ENCODE measurements at places on chromosomes 4 and X.

DNA sequence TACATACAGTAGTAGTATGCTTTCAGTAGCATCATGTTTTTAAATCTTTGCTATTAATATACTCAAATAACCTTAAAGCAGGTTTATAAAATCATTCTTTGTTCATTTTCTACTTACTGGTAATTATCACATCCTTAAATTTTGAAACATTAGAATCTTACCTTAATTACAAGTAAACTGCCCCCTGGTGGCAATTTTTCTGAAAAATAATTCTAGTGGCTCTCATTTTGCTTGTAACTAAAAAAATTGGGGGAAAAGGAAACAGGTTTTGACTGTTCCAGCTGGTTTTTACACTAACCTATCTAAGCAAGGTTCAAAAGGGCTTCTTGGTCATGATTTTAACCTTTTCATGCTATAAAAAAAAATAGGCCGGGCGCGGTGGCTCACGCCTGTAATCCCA lies 18.5 kb upstream of the DCAF4L1 start:
- peak; percentile 16 for DNase-seq

DNA sequence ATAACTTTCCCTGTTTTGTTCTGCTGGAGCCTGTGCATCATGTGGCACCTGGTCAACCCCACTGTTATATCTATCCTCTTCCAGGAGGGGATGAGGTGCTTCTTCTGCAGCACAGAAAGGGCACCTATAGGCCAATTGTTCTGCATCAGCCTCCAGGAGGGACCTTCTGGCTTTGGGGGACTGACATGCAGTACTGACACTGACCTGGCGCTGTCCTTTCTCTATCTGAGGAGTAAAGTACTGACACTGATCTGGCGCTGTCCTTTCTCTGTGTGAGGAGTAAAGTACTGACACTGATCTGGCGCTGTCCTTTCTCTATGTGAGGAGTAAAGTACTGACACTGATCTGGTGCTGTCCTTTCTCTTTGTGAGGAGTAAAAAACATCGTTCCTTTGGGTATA lies 498.4 kb downstream of the PACRGL start:
- DNase-seq, result no peak

DNA sequence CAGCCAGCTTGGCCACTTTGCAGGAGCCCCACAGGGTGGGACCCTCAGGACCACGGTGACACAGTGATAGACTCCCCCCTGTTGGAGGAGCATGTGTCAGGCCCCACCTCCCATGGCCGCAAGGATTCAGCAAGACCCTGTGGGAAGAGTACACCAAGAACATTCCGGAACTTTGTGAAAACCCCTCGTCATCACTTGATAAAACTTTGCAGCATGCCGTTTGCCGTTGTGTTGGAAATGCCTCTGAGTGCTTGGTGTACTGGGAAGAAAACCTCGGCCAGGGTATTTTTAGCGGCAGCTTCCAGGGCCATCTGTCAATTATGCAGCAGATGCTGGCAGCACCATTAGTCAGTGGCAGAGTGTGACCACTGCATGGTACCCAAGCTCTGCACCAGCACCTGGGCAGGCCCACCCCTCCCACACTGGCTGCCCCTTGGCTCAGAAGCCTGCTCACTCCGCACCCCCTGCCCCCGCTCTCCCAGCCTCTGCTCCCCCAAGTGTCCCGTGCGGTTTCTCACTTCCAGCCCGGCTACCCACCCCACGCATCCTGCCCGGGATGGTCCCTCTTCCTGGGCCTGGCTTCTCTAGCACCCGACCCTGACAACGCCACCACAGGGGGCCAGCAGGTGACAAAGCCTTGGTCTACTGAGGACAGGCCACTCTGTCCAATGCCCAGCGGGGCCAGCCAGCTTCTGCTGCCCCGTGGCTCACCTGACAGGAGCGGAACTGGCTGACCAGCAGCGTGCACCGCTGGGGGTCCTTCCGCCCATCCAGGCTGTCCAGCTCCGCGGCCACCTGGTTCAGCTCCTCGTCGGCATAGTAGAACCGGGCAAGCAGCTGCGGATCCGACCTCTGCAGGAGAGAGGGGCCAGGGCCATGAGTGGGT lies 65.0 kb downstream of the ZFYVE28 start:
- no peak for DNase-seq

- DNase-seq, result no peak
These were observed 13.6 kb downstream of the FGFRL1 start for GRCh38 chr4:1024882-1025545.

GRCh38 chr4:158521484-158522088 lies at the start of gene RXFP1:
Gene RXFP1 (plus strand): TSS chr4:158521882. CDS start chr4:158521977, 95 bp downstream.
- DNase-seq, result no peak

DNA sequence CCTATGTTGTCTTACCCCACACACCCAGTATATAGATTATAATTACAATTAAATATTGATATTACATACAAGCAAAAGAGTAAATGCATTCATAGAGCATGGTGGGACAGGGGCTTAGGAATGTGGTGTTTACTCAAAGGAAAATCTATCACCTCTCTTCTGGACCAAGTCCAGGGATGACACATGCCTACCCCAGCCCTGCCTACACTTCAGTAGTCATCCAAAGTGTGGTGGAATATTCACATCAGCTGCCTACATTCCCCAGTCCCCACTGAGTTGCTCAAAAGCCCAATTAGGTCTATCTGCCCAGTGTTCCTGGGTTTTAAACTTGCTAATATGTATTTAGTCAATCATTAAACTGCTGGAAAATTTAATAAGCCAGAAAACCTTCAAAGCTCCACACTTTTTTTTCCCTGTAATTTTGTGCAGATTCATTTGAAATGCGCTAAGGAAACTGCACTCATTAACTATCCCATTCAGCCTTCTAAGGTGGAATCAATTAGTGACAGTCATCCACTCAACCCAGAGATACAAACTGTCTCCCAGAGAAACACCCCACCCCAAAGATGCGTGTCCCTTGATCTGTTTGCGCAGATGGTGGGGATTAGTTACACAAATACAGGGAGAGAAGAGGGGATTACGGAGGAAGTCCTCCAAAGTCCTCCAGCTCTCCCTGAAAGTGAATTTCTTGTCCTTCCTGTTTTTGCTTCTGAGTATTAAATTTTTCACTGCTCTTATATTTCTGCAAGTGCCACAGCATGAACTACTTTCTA lies 91.7 kb upstream of the KDR start:
- no peak for DNase-seq

GRCh38 chrX:108127152-108127551 lies 35.6 kb downstream of the ATG4A start:
- DNase-seq, result no peak

DNA sequence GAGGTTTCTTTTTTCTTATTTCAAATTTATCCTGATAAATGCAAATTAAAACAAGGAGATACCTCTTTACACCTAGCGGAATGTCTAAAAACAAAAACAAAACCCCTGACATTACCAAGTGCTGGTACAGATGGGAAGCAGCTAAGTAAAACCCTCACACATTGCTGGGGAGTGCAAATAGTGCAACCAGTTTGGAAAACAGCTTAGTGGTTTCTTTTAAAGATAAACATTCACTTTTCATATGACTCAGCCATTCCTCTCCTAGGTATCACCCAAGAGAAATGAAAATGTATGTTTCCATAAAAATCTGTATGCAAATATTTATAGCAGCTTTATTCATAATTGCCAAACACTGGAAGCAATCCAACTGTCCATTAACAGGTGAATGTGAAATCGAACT lies 84.1 kb upstream of the HELT start:
- no peak for DNase-seq

- DNase-seq, result no peak
These were observed 255.3 kb downstream of the GALNTL6 start for GRCh38 chr4:172068506-172068905.

DNA sequence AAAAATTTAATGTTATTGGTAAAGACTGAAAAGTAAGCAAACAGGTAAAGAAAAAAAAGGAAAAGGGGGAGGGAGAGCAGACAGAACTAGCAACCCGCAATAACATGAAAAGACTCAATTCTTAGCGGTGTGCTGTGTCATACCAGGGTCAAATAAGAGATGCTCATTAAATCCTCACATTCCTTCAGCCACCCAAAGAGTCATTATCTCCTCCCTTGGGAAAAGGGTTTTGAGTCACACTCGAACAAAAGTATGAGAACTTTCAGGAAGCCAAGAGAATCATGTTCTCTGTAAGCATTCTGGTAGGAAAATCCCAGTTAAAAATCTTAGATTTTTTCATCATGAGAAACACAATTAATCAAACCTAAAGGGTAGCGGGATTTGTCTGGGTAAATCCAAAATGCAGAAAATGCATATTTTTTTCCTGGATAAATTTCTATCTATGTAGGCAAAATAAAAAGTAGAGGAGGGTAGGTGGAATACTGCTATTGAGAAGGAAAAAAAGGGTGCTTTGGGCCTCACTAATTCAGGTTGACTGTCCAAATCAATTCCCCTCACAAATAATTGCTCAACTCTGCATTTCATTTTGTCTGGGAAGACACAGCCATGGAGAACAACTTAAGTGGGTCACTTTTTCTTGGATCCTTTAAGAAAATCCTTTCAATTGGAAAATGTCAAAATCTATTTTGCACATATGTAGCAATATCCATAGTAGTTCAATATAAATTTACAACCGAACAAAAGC lies 23.2 kb downstream of the TNIP3 start:
- no peak for DNase-seq

GRCh38 chr4:111466811-111467604 lies 678.2 kb upstream of the FAM241A start:
- no peak for DNase-seq

- DNase-seq, result no peak
These were observed 25.8 kb downstream of the FGFRL1 start for GRCh38 chr4:1036976-1037810.

DNA sequence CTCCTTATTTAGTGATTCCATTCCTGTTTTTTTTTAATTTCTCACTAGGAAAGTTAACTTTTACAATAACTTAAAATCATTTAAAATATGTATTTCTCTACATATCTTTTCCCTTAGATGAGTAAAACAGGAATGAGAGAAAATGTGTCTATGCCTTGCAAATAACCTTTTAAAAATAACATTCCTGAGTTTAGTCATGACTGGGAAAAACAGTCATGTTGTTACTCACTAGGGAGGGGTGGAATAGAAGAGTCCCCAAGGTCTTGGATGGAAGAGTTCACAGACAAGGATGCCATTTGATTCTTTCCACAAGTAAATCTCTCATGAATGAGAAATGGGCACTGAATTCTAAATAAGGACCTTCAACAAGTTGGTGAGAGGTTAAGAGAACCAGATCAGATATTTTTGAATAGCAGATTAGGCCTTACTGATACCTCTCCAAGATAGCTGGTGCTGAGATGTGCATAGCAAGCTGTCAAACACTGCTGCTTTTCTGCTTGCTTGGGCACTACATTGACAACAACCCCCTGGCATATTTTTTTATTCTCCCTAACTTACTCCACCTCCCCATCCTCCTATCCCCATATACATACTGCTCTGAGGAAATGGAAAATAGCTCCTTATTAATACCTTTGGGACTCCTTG lies 25.1 kb downstream of the UGDH start:
- no peak for DNase-seq

- no peak for DNase-seq
These were observed 84.6 kb upstream of the PPP2R3B start for GRCh38 chrX:471281-471680.

DNA sequence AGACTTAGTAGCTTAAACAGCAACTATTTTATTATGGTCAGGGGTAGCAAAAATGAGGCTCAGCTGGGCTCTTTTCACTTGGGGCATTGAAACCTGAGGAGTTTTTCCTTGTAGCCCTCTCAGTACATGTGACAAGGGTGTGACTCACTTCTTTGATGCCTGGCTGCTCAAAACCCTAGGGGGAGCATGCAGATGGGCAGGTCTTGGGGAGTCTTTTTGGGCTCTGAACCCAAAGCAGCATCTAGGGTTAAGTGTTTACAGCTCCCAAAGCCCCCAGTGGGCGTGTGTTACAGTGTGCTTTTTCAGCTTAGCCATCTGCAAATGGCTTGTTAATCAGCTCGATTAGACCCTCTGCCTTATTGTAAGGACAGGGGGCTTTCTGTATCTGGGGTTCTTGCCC lies 1752.7 kb downstream of the PCDH7 start:
- no peak for DNase-seq

DNA sequence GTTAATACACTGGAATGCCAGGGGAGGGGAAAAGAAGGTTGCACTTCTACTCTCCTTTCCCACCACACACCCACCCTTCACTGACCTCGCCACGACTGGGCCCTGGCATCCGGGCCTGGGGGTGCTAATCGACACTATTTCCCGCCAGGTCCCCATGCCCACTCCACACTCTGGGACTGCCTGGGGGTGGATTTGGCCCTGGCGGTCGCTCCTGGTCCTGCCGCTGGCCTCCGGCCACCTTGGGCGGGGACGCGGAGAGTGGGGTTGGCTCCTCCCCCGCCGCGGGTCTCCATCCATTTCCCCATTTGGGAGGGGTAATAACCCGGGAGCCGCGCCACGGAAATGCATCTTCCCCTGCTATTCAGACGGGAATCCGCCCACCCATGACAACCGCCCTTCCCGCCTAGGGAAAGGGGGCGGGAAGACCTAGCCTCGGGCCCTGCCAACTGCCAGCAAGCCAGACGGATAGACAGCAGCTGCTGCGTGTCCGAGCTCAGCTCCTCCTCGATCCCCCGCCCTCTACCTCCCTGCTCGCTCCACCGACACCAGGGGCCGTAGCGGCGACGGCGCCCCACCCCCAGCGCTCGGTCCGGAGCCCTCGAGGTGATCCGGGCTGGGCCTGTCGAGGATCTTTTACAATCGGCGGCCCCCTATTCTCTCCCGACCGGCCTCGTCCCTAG lies 78.1 kb downstream of the RLIM start:
- DNase-seq, result peak; percentile 3
